ENCODE measurements at places on chromosomes 4 and X.

- DNase-seq, result no peak
These were observed 38.8 kb downstream of the TBCK start for GRCh38 chr4:106277140-106277675.

- DNase-seq, result no peak
These were observed 92.3 kb downstream of the BCOR start for GRCh38 chrX:40005292-40006011.

DNA sequence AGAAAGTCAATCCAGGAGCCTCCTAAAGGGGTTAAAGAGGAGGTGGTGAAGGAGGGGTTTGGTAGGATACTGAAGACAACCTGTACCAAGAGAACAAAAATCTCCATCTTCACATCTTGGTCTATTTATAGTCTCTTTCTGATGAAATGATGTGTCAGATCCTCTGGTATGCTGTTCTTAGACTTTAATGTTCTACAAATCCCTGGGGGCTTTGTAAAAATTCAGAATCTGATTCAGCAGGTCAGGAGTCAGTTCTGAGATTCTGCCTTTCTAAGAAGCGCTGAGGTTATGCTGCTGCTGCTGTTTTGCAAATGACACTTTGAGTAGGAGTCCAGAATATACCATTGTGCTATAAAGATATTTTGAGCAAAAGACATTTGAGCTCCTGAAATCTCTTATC lies 172.9 kb upstream of the GLRA2 start:
- no peak for DNase-seq

GRCh38 chr4:139152249-139152648 lies 24.8 kb downstream of the ELF2 start:
- no peak for DNase-seq

DNA sequence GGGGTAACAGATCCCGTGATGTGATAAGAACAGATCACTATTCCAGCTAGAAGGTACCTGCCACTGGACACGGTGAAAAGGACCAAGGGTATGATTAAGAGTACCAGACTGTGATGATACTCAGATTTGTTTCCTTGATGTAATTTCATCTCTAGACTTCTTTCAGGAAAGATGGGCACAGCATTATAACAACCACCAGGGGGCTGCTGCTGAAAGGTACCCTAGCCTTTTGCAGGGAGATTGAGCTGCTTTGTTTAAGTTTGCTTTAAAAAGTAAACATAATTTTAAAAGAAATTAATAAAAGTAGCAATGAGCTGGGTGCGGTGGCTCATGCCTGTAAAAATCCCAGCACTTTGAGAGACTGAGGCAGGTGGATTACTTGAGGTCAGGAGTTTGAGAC lies 145.4 kb downstream of the EMCN start:
- no peak for DNase-seq

DNA sequence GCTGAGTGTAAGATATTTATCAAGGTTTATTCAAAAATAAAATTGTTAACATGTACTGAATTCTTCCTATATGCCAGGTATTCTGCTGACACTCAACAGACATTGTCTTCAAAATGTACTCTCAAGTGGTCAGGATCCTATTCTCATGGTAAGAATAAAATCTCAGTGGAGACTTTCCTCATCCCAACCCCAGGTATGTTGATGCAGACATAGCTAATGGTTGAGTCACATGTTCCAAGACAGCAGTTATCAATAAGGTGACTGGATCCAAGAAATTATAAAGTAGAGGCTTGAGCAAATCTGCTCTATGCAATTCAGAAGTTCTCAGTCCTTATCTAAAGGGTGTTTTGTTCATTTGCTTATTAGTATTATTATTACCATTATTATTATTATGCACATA lies 115.2 kb upstream of the GABRA2 start:
- DNase-seq, result no peak

- DNase-seq, result no peak
These were observed 52.8 kb upstream of the ANKRD17 start for GRCh38 chr4:73311428-73311827.

- DNase-seq, result no peak
These were observed at the start of gene AMER1 for GRCh38 chrX:64205441-64205734. AMER1 (minus strand) TSS chrX:64205708; CDS start chrX:64193286, 12,422 bp downstream.

DNA sequence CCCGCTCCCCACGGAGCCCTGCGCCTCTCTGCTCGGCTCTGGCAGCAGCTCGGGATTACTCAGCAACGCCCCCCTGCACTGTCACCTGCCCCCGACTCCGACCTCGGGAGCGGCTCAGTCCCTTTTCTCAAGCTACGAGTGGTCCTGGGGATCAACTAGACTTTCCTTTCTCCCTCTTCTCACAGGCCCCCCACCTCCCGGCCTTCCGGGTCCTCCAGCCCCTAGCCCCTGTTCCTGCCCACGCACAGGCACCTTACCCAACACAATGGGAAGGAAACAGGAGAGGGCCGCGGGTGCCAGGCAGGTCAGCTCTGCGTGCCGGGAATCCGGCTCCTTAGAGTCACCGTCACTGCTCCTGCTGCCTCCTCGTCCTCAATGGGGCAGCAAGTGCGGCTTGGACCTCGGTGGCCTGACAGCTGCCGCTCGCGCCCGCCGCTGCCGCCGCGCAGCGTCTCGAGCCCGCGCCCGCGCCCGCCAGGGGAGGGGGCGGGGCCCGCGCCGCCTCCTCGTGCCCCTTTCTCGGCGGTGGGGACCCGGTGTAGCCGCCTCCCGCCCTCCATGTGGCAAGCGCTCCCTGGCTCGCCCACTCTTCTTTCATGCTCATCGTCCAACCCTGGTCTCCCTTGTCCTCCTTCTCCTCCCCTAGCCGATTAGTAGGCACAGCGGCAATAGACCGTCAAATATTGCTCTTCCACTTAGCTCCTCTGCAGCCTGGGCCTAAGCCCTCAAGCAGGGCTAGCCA lies at the start of gene RAB9B:
Gene RAB9B (minus strand): TSS at position 455 of the 742 bp plus-strand sequence. CDS start 6,473 bp downstream, outside the sequence.
- no peak for DNase-seq

Data from stimulated activated CD4-positive, alpha-beta T cell treated with anti-CD3 and anti-CD28 coated beads, Interleukin-15, amount 100 ng/mL, for 1 hour (primary cell).